ENCODE measurements at places on chromosomes 5 and 9. TPM values are rescaled to one million over a fixed set of nuclear protein-coding genes. Genes with fewer than 3 reads are reported as not detected.

The RAB3C gene
- 0.20 TPM for total RNA-seq

The FSD1L gene
- total RNA-seq, result 16.8 TPM

The KLF9 gene
- total RNA-seq, result 93.9 TPM

The PRDM9 gene
- not detected for total RNA-seq

The FBP2 gene
- total RNA-seq, result not detected

The MEF2C gene
- 24.3 TPM for total RNA-seq

The CTXN3 gene
- not detected for total RNA-seq

The HMGCS1 gene
- total RNA-seq, result 37.4 TPM

The RANBP17 gene
- total RNA-seq, result 11.1 TPM

The SERF1A gene
- not detected for total RNA-seq

The DAB2IP gene
- 85.6 TPM for total RNA-seq

The INSL4 gene
- total RNA-seq, result not detected

The ARID3C gene
- not detected for total RNA-seq

The IRX4 gene
- total RNA-seq, result not detected

The HABP4 gene
- 1.9 TPM for total RNA-seq

The FAM151B gene
- total RNA-seq, result 4.1 TPM

The UGT3A2 gene
- not detected for total RNA-seq

The NOL6 gene
- 29.1 TPM for total RNA-seq

The CATSPER3 gene
- 4.1 TPM for total RNA-seq

The CCDC192 gene
- not detected for total RNA-seq

The SGCD gene
- 3.4 TPM for total RNA-seq

The PCDHB4 gene
- 0.80 TPM for total RNA-seq
